Upper lobe of left lung (tissue), 6 donors: ENCODE measurements at places on chromosomes 3 and 15. TPM values are rescaled to one million over a fixed set of nuclear protein-coding genes. Genes with fewer than 3 reads are reported as not detected.

Gene CPN2
- total RNA-seq, result not detected

Gene PTX3
- total RNA-seq, result 3.0 TPM

Gene NPRL2
- total RNA-seq, result 18.6 TPM

DNA sequence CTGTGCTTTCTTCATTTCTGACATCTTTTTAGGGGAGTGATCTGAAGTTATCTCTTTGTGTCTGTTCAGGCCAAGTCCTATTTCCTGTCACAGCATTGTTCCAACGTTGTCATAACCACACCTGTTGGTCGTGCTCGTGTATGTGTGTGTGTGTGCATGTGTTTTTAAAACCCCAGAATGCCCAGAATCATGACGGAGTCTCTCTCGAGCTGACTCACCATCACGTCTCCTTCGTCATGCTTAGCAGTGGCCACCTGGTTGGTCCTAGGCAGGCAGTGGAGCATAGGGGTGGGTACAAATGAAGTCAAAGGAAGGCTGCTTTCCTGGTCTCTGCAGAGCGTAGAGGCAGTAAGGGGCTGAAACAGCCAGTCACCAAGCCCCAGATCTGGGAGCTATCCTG is 126.8 kb upstream of the ABHD17C start:
- DNase-seq, result no peak

DNA sequence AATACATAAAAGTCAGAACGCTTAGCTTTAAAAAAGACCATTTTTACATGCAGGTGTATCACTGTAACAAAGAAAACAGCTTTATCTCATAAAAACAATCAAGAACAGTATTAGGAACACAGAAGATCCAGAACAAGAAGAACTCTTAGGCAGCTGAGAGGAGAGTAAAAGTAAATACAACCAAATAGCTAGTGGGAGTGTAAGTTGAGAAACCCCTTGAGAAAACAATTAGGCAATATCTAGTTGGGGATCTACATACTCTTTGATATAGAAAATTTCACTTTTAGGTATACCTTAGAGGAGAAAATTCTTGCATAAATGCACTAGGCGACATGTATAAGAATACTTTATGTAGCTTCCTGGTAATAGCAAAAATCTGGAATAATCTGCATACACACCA is 7.5 kb downstream of the TMF1 start:
- DNase-seq, result no peak

DNA sequence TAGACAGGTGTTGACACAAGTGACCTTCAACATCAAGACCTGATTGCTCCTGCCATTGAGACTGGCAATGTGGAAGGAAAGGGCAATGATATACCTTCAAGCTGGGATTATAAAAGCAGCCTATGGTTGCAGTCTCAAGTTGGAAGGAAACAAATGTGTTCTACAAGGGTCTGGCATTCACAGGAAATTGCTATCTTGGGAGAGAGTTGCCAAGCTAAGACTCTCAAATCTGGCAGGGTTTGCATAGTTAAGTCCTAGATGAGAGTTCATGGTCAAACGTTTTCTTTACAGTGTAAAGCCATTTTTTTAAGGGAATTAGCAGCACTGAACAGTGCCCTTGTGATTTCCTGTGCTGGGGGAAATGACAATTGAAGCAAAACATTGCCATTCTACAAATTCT is 546.9 kb upstream of the CFAP20DC start:
- no peak for DNase-seq

GRCh38 chr3:72260588-72260910 is 475.6 kb upstream of the PROK2 start:
- DNase-seq, result no peak
